ENCODE measurements at places on chromosomes 3 and 15. TPM values are rescaled to one million over a fixed set of nuclear protein-coding genes. Genes with fewer than 3 reads are reported as not detected.

EEF1AKMT4 gene
- total RNA-seq = 1.9 TPM

STOML1 gene
- 20.3 TPM for total RNA-seq

IQCF5 gene
- not detected for total RNA-seq

C3orf85 gene
- total RNA-seq = not detected

GP9 gene
- not detected for total RNA-seq

GOLGA8T gene
- total RNA-seq = 1.4 TPM

CILP gene
- 8.2 TPM for total RNA-seq

PIGZ gene
- 4.5 TPM for total RNA-seq

AGTR1 gene
- total RNA-seq = 5.3 TPM

DNA sequence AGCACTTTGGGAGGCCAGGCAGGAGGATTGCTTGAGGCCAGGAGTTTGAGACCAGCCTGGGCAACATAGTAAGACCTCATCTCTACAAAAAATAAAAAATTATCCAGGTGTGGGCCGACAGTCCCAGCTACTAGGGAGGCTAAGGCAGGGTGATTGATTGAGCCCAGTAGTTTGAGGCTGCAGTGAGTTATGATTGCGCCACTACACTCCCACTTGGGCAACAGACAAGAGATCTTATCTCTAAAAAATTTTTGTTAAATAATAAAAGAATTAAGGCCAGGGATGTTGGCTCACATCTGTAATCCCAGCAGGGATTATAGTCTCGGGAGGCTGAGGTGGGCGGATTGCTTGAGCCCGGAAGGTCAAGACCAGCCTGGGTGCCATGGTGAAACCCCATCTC lies 25.8 kb upstream of the NFKBIZ start:
- DNase-seq = no peak

DNA sequence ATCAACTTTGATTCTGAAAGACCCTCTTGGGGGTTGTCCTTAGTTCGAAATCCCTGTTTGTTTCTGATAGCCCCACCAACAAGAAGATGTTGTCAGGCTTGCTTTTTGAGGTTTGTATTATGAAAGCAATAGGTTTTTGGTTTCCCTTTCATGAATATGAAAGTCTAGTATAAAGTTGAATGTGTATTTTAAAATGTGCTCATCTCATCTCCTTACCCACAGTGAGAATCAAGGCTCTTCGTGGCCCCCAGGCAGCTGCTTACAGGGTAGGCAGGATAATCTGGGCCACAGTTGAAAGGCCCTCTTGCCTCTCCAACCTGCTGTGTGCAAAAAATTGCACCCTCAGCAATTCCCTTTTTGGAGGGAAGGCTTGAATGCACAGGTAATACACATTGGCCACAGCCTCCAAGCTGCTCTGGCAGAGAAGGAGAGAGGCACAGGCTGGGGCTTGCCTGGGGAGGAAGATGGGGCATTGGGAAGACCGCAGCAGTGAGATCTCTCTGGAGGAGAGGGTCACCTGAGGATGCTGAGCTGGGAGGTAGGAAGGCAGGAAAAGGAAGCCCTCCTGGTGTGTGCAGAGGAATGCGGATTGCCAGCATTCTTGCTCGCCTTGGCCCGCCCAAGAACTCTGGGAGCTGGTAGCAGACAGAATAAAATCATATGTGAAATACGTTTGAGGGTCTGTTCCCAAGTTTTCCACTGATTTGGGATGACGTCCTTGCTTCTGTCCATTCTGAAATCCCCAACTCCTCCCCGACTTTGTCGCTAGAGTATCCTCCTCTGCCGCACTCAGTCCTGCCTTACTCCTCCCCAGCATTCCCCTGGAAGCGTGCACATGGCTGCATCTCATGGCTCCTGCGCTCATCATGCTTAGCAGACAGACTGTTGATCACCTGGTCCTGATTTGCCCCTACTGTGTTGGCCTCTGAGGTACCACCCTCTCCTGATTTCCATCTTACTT lies 196.4 kb downstream of the RPLP1 start:
- DNase-seq = no peak

GRCh38 chr3:138356730-138357405 lies 8.5 kb downstream of the MRAS start:
- DNase-seq = peak; percentile 61

- no peak for DNase-seq
Observed at GRCh38 chr3:56197259-56197965, 270.9 kb downstream of the ERC2 start.

DNA sequence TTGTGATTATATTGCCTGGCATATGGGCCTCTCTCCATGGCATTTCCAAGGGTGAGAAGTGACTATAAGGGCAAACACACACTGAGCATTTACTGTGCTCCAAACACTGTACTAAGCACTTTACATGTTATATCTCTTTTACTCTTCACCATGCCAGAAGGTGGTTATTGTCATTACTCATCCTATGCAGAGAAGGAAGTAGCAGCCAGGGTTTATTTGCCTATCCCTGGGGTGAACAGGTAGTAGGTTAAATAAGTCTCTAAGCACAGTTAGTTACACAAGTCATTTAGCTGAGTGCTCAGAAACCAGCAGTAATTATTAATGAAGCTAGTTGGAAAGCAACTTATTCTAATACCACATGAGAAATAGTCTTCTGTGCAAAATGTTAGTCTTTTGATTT lies 109.9 kb upstream of the SYNPR start:
- DNase-seq = no peak

DNA sequence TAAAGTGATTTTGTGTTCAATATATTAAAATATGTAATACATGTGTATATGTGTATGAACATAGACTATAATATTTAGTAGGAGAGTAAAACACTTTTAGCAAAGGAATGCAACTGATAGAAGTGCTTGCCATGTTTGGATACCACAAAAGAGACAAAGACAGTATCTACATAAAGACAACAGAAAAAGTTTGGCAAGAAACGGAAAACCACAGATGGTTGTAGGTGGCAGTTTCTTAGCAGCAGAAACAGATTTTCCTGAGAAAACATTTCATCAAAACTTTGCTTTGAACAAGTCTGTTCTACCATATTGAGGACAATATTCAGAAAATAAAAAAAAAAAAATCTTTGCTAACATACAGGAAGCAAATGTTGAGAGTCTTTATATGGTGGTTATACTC lies 1560.4 kb upstream of the GBE1 start:
- DNase-seq = no peak

DNA sequence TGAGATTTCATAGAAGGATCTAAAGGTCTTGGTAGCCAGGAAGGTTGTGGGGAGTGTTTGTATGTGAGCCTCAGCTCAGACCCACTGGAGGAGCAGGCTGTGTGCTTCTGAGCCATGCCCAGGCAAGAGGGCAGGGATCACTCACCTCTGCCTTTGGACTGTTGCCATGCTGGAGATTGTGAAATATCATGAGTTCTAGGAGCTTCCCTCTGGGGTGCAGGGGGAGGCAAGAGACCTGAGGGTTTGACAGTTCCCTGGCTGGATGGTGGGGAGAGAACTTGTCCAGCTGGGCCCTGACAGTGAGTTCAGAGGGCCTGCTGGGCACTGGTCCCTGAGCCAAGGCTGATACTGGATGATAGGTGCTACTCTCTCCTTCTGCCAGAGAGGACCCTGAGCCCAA lies 6.0 kb downstream of the SLC6A1 start:
- no peak for DNase-seq

DNA sequence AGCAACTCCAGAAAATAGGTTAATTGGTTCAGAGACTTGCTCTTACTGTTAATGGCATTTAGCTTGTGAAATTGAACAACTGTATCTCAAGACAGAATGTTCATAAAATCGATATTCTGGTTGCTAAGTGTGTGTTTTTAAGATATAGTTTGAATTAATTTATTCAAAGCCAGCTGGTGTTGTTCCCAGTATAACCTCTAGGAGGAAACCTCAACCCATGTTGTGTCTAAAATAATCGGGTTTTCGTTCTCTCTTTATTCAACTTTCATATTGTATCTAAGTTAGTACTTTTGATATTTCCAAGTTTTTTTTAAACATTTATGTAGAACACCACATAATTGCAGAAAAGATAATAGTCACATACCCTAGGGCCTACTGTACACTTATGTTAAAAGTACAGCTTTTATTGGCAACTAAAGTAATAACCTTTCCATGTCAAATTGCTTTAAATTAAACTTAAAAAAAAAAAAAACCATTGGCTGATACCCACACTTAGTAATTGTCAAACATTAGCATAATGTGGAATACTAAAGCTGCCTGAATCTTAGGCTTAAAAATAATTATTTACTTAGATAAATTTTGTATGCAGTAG lies 90.9 kb downstream of the SAMMSON start:
- DNase-seq = no peak

GRCh38 chr3:146640361-146640760 lies 35.2 kb upstream of the PLSCR5 start:
- no peak for DNase-seq

GRCh38 chr3:37945807-37946530 lies 44.6 kb upstream of the VILL start:
- no peak for DNase-seq

DNA sequence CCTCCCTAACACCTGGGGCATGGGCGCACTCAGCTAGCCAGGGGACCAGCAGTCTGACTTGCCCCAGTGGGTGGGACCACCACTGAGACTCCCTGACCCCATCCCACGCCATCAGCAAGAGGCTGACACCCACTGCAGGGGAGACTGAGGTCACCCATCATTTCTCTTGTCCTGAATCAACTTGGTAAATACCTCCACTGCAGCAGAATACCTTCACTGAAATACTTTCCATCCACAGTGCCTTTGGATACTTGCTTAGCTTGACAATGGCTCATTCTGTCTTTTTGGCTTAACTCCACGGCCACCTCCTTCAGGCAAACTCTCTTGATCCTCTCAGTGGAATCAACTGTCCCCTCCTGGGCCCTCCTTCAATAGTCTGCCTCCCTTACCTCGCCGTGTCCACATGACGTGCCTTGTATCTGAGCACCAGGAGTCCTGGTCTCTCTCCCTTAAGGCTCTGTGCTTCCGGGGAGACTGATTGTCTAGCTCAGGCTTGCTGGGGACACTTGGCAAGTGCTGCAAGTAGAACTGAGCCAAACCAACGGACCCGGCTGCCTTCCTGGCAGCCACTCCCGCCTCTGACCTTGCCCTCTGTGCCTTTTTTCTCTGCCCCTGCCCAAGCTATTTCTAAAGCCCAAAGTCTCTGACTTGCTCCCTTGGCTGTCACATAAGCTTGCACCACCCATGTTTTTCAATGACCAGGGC lies 119.1 kb downstream of the ADCY5 start:
- DNase-seq = no peak

- DNase-seq = no peak
Observed at GRCh38 chr3:121975702-121976302, 46.2 kb downstream of the ILDR1 start.

DNA sequence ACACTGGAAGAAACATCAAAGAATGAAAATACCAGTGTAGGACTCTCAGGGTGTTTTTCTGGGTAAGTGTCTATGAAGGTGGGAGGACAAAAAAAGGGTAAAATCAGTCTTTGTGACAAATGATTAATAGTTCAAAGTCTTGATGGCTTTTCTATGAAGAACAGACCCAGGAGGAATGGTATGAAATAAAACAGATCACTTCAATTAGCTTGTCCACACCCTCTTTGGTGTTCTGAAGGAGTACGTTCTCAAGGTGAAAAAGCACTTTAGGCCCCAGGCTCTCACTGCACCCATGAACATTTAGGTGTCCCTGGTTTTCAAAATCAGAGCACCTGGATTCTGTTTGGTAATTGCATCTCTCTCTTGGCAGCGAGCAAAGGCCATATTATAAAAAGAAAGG lies 383.6 kb upstream of the NR2F2 start:
- no peak for DNase-seq

DNA sequence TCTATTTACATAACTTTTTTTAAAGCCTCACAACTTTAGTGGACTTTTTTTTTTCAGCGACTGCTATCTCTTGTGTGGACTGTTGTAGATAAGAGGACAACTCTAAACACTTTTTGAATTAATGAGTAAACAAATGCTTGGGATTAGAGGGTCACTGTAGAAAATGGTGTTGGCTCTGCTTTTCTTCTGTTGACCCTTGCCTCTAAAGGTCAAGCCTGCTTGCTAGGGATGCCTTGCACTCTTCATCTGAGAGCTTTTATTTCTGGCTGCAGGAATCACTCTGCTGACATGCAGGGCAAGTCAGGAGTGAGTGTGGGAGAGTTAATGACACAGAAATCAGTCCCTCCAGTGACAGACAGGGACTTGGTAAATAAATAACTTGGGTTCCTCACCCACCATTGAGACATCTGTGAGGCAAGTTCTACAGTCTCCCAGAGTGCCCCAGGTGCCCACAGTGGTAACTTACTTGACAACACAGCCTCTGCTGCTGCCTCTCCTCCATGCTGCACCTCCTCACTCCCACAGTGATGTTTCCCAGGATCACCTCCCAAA lies 390.1 kb downstream of the IL20RB start:
- no peak for DNase-seq

DNA sequence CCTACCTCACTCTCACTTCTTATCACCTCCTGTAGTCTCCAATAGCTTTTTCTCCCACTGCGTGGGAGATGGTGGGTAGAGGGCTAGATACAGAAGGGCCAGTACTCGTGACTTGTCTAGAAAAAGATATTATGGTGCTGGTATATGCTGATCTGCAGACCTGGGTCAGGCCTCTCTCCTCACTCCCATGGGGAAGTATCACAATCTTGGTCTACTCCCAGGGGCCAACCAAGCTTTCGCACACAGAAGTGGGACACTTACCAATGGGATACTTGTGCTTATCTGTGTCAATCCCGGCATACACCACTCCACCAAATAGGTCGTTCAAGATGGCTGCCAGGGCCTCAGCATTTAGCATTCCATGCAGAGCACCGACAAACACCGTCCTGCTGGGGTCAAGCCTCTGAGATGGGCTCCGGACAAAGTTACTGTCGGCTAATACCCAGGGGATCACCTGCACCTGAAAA lies 9.0 kb upstream of the RPS17 start:
- no peak for DNase-seq

DNA sequence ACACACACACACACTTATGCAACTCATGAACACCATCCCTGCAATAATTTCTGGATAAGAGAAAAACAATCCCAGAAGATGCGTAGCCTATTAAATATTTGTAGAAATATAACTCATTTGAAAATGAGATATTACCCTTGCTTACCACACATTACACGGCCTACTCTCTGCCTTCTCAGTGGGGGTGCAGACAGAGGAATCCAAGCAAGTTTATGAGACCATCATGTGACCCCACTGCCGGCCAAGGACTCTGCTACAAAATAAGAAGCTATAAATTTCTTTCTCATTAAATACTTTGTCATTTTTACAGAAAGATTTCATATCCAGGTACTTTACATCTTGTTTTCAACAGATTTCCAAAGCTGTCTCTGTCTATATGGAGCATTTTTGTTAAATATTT lies 286.3 kb downstream of the ZNF385D start:
- no peak for DNase-seq

DNA sequence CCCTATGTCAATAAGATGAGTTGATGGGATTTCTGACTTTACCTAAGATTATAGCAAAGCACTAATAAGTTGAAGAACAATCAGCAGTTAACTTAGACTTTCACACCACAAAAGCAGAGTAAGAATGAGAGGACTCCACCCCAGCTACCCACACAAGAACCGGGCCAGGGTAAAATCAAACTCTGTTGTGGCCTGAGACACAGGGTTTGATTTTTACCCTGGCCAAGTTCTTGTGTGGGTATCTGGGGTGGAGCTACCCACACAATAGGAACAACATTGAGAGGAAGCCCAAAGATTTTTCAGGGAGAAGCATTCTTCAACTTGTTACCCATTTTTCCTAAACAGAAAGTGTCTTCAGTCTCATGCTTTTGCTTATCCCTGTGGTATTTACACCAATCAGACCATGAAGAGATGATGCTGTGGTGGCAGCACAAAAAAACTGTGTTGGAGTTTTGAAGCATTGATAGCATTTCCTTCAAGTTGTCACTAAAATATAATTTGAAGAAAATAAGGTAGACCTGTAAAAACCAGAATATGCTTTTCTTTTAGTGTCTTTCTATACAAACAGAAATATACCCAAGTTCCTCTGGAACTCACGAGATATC lies 25.6 kb downstream of the CPOX start:
- DNase-seq = no peak

All from left cardiac atrium (tissue), 4 donors.